ENCODE measurements at places on chromosomes 3 and 15.

- no peak for DNase-seq
Measured at GRCh38 chr15:95972041-95972553, 358.4 kb upstream of the NR2F2 start.

GRCh38 chr3:38493031-38493430 lies 3.1 kb upstream of the EXOG start:
- no peak for DNase-seq

DNA sequence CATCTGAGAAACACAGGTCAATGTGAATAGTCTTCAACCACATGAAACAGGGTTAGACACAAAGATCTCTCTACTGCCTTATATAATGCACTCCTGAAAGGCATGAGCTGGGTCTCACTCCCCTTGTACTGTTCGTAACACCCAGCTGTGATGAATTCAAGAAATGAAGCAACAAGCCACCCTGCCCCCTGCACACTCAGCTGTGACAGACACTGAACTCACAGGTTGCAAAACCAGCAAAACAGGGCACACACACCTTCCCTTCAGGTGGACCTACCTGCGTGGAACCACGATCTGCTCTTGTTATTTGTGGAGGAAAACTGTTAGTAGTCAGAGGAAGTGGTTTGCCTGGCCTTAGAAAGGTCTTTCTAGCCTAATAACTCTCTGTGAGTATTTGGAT lies 64.5 kb downstream of the CERS3 start:
- DNase-seq = no peak

- DNase-seq = no peak
Measured at GRCh38 chr3:6921066-6921465, 60.2 kb downstream of the GRM7 start.

DNA sequence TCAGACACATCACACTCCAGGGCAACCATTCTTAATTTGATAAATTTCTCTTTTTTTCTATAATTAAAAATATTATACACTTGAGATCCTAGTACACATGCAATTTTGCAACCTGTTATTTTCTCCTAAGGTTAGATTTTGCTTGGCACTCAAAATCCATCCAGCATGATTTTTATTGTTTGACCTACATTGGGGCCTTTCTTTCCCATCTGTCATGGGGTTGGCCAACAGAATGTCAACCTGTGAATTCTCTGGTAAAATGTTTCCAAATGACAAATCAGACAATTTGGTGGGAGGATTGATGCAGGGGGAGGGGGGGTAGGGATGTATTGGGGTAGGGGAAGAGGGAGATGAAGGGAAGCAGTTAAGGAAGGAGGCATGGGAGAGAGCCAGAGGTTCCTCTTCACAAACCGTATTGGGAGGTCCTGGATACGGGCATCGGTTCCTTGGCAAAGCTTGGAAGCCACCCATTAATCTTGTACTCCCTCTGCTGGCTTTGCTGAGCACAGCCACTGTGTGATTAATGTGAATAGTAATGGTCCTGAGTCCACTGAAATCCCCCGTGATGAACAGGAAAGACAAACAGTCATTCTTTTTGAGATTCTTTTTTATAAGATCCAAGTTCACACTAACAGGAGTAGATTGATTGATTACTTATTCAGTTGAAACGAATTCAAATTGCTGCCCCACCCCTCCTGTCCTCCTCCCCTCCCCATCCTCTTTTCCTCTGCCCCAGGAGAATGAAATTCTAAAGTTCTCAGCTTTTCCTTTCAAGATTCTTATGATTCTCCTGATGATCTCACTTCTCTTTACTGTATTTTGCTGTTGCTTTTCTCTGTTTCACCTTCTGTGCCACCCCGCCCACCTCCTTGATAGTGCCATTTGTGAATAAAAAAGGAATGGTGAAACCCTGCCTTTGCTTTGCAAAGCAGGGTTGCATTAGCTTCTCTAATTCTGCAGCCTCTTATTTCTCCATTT lies 82.2 kb upstream of the SLC25A26 start:
- no peak for DNase-seq

DNA sequence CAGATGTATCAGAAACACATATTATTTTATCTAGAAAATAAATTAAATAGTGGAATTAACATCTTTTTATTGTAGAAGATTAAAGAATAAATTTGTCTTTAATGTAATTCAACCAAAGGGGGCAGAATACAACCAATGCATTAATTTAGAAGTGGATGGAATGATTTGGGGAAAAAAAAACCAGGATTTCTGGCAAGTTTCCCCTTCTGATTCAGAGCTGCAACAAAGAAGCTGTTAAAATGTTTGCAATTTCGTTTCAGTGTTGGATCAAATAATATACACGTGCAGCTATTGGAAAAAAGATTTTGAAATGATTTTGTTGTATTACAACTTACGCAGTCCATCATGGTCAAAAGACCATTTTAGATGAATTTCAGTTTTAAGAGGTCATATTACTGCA lies 71.6 kb upstream of the ZNF280D start:
- DNase-seq = no peak

DNA sequence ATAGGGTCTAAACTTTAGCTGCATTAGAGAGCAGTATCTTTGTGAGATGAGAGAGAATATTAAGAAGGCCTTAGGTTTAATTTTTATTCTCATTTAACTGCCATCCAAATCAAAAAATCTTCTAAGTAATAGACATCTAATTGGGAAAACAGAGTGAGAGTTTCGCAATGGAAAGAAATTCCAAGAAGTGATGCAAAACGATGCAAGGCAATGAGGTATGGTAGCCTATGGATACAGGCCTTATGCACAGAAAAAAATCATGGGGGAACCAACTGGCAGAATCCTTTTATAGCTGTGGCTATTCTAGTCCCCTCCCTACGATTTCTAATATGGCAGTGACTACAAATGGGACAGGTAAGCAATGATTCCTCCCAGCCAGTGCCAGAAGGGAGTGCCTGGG lies 225.9 kb downstream of the GREM1 start:
- DNase-seq = no peak

GRCh38 chr3:52534281-52535183 lies 875 bp upstream of the NT5DC2 start:
- DNase-seq = peak; percentile 67

All from left hindlimb (tissue), 1 donor.